Body of pancreas (tissue), 4 donors: ENCODE measurements at places on chromosomes 16 and 17. TPM values are rescaled to one million over a fixed set of nuclear protein-coding genes. Genes with fewer than 3 reads are reported as not detected.

- H3K4me1 ChIP-seq: peaks cover 7% of the 10 kb centered on the region
- no peaks in the 10 kb centered on the region for H3K36me3 ChIP-seq
- H3K4me3 ChIP-seq: no peak overlapping the region
- H3K27ac ChIP-seq: no peak overlapping the region
- no peaks in the 10 kb centered on the region for H3K27me3 ChIP-seq
- DNase-seq: no peak
These were observed 4.8 kb upstream of the MAPT start for GRCh38 chr17:45889579-45889978.

CACNG3 gene
- not detected for total RNA-seq

GRCh38 chr17:80289616-80290015, 29.0 kb downstream of the RNF213 start:
- peaks cover 28% of the 10 kb centered on the region for H3K36me3 ChIP-seq
- H3K4me1 ChIP-seq: no peaks in the 10 kb centered on the region
- no peak for DNase-seq
- H3K4me3 ChIP-seq: no peak overlapping the region

GRCh38 chr16:79580453-79581191, 19.9 kb downstream of the MAF start:
- H3K4me1 ChIP-seq: no peaks in the 10 kb centered on the region
- DNase-seq: no peak
- H3K4me3 ChIP-seq: no peak overlapping the region

DNA sequence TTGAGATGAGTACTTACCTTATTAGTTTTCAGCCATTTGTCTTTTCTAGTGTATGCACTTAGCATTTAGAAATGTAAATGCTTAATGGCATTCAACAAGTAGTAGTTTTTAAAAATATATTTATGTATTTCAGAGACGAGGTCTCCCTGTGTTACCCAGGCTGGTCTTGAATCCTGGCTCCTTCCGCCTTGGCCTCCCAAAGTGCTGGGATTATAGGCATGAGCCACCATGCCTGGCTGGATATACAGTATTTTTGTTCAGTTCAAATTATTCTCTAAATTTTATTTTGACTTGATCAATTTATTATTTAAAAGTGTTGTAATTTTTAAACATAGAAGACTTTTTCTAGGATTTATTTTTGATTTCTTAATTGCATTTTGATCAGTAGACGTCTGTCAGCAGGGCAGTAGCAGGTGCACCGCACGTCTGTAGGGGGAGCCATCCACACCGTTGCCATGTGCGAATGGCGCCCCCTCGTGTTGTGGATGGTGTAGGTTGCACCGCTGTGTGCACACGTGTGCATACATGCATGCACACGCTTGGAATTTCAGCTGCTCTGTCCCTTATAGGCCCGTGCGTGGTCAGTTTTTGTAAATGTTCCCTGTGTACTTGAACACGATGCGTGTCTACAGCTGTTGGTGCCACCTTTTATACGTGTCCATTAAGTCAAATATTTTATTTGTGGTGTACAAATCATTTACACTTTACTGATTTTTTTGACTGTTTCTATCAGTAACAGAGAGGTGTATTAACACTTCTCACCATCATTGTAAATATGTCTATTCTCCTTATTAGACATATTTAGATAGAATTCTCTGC, 30.6 kb downstream of the RPTOR start:
- no peaks in the 10 kb centered on the region for H3K36me3 ChIP-seq
- DNase-seq: peak; percentile 88
- H3K27ac ChIP-seq: no peak overlapping the region
- H3K4me3 ChIP-seq: no peak overlapping the region
- H3K4me1 ChIP-seq: no peaks in the 10 kb centered on the region

SPATA22 gene
- total RNA-seq: not detected

CNTROB gene
- 14.0 TPM for total RNA-seq

GRCh38 chr17:54745862-54746261, 154.8 kb upstream of the TOM1L1 start:
- no peaks in the 10 kb centered on the region for H3K27me3 ChIP-seq
- DNase-seq: no peak
- H3K4me1 ChIP-seq: no peaks in the 10 kb centered on the region

NOXO1 gene
- not detected for total RNA-seq

DNA sequence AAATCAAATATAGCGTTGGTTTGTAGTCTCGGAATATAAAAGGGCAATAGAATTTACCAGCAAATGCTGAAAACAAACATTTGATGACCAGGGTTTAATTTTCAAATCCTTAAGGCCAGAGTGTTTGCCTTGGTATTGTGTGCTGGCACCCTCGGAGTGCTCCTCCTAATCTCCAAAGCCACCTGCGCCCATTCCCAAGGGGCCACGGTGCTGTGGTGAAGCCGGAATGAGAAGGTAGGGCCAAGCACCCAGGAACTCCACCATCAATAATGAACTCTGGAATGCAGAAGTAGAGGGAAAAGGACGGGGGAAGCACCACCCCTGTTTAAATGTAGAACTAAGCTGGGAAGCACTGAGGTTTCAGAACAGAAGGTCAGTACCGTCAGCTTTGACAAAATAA, 51.9 kb downstream of the COG7 start:
- no peaks in the 10 kb centered on the region for H3K36me3 ChIP-seq
- peak; percentile 94 for DNase-seq
- H3K4me3 ChIP-seq: no peak overlapping the region

GRCh38 chr16:65668064-65668595, 546.3 kb upstream of the CDH11 start:
- no peak overlapping the region for H3K4me3 ChIP-seq
- no peak overlapping the region for H3K27ac ChIP-seq
- no peaks in the 10 kb centered on the region for H3K27me3 ChIP-seq
- no peaks in the 10 kb centered on the region for H3K4me1 ChIP-seq
- H3K36me3 ChIP-seq: no peaks in the 10 kb centered on the region

DNA sequence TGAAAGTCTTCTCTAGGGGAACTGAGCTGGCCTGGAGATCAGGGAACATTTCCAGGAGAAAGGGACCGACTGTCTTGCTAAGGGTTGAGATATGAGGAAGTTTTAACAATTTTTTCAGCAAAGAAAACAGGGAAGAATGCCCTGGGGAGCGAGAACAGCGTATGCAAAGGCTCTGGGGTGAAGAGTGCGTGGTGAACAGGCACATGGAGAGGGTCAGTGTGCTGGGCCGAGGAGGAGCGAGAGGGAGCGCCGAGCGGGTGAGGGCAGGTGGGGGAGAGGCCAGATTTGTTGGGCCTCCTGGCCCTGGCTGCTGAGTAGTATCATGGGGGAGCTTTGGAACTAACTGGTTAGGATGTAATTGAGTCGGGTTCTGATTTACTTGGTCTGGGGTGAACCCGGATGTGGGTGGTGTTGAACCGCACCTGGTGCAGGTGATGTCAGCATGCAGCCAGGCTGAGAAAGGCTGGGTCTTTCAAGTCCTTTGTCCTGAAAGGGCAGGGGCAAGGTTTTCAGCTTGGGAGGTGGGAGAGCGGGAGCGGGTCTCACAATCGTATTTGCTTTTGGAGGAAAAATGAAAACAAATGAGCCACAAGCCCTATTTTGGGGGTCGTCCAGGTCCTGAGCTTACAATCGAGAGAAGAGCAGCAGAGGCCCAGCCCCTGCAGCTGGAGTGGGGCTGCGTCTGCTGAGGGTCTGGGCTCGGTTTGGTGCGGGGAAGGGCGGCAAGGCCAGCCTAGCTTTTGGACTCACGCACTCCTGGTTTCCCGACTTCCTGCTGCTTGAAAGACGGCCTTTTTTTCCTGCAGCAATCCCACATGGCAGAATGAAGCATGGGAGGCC, 11.1 kb upstream of the WFDC1 start:
- no peaks in the 10 kb centered on the region for H3K4me1 ChIP-seq
- H3K4me3 ChIP-seq: no peak overlapping the region
- no peak for DNase-seq
- no peak overlapping the region for H3K27ac ChIP-seq

SKAP1 gene
- total RNA-seq: 0.78 TPM

ZNF597 gene
- total RNA-seq: 2.3 TPM

GRCh38 chr17:7893187-7893880, 4.7 kb downstream of the CHD3 start:
- H3K27me3 ChIP-seq: no peaks in the 10 kb centered on the region
- peaks cover 26% of the 10 kb centered on the region for H3K36me3 ChIP-seq
- DNase-seq: no peak
- H3K4me3 ChIP-seq: no peak overlapping the region

- no peak overlapping the region for H3K4me3 ChIP-seq
- no peaks in the 10 kb centered on the region for H3K27me3 ChIP-seq
- H3K27ac ChIP-seq: no peak overlapping the region
- no peaks in the 10 kb centered on the region for H3K36me3 ChIP-seq
- peaks cover 5% of the 10 kb centered on the region for H3K4me1 ChIP-seq
- DNase-seq: no peak
These were observed 39.9 kb downstream of the SNX29 start for GRCh38 chr16:12016291-12016947.

SPNS2 gene
- 19.2 TPM for total RNA-seq
